ENCODE measurements at places on chromosomes 12 and 14.

GRCh38 chr12:9947674-9948073, 15.5 kb upstream of the CLEC2A start:
- DNase-seq = no peak

DNA sequence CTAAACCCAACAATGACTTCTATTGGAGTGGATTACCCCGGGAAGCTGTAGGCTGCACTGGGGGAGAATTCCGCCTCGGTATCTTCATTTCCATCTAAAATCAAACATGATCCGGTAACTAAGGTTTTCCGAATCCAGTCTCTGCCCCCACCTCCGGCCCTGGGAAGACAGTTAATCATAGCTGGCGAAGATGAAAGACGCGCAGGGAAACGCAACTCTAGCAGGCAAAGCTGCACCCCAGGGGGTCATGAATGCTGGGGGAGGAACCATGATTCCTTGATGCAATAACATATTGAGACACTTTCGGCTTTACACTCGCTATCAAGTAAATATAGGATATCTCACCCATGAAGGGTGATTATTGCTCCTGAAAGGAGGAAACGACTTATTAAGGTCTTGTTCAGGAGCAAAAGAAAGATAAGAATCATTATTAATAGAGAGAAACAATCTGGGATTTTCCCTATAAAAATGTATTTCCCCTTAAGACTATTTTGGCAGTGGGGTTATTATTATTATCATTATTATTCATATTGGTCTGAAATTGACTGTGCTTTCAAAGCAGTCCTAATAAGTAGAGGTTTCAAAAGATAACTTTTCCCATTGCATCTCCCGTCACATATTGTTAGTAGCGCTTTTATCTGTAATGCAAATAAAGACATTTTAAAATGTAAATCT, 614.9 kb downstream of the VRK1 start:
- DNase-seq = no peak

GRCh38 chr12:2215709-2216560, 163.1 kb downstream of the CACNA1C start:
- DNase-seq = no peak

- peak; percentile 92 for DNase-seq
Measured at GRCh38 chr12:126874427-126875026, 1392.4 kb upstream of the TMEM132C start.

- peak; percentile 97 for DNase-seq
Measured at GRCh38 chr12:100142851-100143559, at the start of gene BLTP3B. TSS of gene BLTP3B (minus strand) at chr12:100142874. CDS start at chr12:100142635, 239 bp downstream.

DNA sequence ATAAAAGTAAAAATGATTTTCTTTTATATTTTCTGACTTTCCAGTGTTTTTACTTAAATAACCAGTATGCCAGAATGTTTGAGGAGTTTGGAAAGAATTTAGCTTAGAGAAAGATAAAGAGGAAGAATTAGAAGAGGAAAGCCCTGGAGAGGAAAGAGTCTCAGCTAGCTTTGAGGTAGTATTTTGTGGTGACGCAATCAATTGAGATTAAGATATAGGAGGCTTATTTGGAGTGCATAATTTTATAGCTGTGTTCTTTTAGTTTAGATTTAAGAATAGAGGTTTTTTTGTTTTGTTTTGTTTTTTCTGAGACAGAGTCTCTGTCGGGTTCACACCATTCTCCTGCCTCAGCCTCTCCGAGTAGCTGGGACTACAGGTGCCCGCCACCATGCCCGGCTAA, 18.1 kb downstream of the CLEC2B start:
- DNase-seq = no peak

- no peak for DNase-seq
Measured at GRCh38 chr14:90263748-90264449, 7.5 kb downstream of the PSMC1 start.

DNA sequence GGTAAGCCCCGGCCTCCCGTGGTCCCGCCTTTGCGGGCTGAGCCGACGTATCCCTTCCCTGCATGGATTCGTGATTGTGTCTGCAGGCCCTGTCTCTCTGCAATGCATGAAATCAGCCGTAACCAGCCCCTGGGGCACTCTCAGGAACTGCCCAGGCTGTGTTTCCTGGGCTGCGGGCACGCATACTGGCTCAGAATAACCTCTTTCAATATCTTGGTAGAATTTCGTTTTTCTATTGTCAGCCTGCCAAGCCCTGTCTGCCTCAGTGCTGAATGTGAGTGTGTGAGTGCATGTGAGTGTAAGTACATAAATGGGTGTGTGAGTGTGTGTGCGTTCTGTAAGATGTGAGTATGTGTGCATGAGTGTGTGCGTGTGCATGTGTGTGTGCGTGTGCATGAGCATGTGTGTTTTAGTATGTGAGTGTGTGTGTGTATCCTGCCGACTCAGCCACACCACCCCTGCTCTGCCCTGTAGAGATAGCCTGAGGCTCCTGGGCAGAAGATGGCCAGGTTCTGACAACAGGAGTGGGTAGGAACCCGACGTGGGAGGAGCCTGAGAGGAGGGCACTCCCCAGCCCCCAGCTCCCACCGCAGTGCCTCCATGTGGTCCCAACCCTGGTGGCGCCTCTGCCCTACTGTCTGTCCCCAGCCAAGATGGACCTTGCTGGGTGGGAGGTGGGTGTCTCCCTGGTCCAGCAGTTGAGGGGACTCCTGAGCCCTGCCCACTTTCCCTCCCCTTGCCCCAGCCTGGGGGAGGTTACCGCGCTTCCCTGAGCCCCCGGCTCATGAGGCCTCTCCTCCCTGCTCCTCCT, 268.8 kb downstream of the ADGRD1 start:
- DNase-seq = no peak

- no peak for DNase-seq
Measured at GRCh38 chr12:53735556-53735955, 8.3 kb upstream of the CALCOCO1 start.

DNA sequence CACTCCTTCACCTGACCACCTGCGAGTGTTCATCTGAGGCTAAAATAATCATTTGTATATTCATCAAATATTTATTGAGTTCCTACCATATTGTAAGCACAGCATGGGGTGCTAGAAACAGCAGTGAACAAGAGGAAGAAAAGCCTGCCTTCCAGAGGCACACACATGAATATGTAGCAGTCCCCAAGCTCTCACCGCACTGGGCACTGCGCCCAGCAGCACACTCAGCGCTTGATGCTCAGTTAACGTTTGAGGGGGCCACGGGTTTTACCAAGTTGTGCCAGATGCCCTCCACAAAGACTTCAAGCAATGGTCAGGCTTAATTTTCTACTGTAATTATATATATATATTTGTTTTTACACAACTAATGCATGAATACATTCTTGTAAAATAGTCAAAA, 52.0 kb downstream of the HELB start:
- DNase-seq = no peak

GRCh38 chr12:65199604-65200003, 30.2 kb downstream of the LEMD3 start:
- no peak for DNase-seq

DNA sequence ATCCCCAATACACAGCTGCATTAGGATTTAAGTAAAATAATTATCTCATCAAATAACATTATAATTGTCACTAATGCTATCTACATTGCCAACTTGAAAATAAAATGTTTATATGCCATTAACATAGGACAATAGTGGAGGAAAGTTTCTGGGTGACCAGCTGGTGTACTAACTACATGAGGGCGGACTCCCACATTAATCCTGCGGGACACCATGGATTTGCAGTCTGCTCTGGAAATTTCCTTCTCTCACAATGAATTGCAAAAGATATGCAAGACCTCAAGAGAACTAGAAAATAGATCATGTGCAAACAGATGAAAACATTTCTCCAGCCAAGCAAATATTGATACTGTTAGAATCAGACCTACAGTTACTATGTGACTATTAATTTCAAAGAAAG, 390.1 kb downstream of the NAV3 start:
- no peak for DNase-seq

- no peak for DNase-seq
Measured at GRCh38 chr14:36507847-36508417, 12.1 kb downstream of the NKX2-1 start.

GRCh38 chr12:13875744-13876143, 105.7 kb downstream of the GRIN2B start:
- no peak for DNase-seq

GRCh38 chr12:41106315-41106714, 81.8 kb upstream of the PDZRN4 start:
- DNase-seq = no peak

GRCh38 chr14:68749487-68750475, 43.1 kb downstream of the ZFP36L1 start:
- peak; percentile 96 for DNase-seq

- peak; percentile 50 for DNase-seq
Measured at GRCh38 chr14:31025367-31026076, at the start of gene AP4S1. TSS of gene AP4S1 (plus strand) at chr14:31025649. CDS start at chr14:31066197, 40,548 bp downstream.

- DNase-seq = no peak
Measured at GRCh38 chr12:43208627-43209026, 343.4 kb downstream of the ADAMTS20 start.

DNA sequence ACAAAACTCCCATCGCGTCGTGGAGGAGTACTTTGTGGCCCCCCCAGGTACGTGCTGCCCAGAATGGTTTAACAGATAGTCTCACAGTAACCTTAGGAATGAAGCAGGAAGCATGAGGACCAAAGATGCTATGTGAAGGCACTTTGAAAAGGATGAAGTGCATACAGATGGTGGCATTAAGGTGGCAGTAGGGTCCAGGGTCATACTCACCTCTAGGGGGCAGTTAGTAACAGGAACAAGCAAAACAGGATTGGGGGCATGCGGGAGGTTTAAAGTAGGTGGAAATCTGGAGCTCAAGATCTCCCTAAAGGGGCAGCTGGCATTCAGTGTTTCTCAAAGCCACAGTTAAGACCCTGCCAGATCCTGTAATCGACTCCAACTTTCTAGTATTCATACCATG, 10.9 kb downstream of the GATC start:
- peak; percentile 76 for DNase-seq

DNA sequence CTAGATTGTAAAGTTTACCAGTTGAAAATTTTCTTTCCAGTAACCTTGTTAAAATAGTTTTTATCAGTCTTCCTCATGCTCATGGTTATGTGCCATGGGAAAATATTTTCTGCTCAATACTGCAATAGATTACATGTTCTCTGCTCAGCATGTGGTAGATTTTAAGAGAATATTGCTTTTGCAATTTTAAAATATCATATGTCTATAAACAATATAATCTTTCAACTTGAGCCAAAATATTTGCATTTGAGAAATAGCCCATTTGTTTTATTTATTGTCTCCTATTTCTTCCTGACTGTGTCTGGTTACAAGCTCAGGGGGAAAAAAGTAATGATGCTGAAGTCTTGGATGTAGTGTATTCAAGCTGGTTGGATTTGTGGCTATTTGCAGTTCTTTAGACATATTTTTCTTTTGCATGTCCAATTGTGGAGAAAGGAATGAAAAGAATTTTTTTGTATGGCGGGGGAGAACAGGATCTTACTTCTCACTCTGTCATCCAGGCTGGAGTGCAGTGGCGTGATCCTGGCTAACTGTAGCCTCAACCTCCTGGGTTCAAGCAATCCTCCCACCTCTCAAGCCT, 342.6 kb upstream of the NAV3 start:
- no peak for DNase-seq

DNA sequence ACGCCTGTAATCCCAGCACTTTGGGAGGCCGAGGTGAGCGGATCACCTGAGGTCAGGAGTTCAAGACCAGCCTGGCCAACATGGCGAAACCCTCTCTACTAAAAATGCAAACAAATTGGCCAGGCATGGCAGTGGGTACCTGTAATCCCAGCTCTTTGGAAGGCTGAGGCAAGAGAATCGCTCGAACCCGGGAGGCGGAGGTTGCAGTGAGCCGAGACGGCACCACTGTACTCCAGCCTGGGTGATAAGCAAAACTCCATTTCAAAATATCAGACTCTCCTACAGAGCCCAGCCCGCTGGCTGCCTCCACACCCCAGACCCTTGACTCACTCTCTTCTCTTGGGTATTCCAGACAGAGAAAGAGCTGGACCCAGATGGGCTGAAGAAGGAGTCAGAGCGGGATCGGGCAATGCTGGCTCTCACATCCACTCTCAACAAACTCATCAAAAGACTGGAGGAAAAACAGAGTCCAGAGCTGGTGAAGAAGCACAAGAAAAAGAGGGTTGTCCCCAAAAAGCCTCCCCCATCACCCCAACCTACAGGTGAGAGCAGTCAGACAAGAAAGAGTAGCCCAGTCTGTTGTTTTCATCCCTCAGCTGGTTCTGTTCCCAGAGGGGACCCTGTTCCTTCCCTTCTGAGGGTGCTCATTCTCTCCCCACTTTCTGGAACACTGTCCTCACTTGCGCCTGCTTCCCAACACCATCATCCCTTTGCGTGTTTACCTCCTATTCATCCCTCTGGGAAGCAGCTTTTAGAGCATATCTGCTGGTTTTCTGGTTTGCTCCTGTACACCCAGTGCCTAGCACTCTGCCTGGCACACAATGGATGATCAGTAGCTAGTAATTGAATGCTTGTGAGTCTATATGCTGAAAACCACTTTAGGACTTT, 19.7 kb downstream of the AGAP2 start:
- no peak for DNase-seq

DNA sequence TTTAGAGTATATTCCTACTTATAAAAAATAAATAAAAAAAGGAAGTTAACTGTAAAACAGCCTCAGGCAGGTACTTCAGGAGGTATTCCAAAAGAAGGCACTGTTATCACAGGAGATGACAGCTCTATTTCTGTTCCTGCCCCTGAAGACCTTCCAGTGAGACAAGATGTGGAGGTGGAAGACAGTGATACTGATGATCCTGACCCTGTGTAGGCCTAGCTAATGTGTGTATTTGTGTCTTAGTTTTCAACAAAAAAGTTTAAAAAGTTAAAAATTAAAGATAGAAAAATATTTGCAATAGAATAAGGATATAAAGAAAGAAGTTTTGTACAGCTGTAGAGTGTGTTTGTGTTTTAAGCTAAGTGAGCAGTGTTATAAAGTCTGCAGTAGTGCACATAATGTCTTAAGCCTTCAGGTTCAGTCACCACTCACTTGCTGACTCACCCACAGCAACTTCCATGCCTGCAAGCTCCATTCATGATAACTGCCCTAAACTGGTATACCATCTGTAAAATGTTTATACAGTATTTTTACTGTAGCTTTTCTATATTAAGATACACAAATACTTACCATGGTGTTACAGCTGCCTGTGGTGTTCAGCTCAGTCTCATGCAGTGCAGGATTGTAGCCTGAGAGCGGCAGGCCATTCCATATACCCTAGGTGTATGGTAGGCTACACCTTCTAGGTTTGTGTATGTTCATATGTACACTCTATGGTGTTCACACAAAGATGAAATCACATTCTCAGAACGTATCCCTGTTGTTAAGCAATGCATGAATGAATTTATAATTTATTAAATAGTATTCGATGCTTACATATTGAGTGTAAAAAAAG, 121.1 kb downstream of the ANO6 start:
- no peak for DNase-seq

GRCh38 chr12:111792155-111792855, 25.6 kb downstream of the ALDH2 start:
- no peak for DNase-seq

DNA sequence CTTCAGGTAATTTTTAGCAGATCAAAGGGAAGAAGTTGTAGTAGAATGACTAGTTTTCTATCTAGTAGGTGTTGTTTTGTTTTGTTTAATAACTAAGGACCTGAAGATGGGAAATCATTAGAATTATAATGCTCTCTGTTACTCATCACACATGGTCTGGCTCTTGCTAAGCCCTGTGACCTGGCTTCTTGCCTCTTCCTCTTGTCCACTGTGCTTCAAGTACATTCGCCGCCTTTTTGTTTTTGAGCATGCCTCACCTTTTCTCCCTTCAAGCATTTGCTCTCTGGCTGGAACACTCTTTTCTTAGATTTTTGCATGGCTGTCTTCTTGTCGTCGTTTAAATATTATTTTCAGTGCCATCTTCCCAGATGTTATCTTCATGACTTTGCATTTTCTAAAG, 47.7 kb downstream of the DAAM1 start:
- DNase-seq = no peak

Data from NCI-H82 (cell line).